Stimulated activated CD4-positive, alpha-beta T cell treated with anti-CD3 and anti-CD28 coated beads, Interleukin-1b, Interleukin-23, amount 100 ng/mL, for 1 hour (primary cell): ENCODE measurements at places on chromosomes 11 and 22.

- no peak for DNase-seq
Measured at GRCh38 chr22:32409977-32410376, 2.1 kb downstream of the RTCB start.

- DNase-seq = no peak
Measured at GRCh38 chr11:91100427-91100826, 877.6 kb upstream of the CHORDC1 start.

GRCh38 chr22:42434748-42435425, 2.7 kb upstream of the NFAM1 start:
- no peak for DNase-seq

DNA sequence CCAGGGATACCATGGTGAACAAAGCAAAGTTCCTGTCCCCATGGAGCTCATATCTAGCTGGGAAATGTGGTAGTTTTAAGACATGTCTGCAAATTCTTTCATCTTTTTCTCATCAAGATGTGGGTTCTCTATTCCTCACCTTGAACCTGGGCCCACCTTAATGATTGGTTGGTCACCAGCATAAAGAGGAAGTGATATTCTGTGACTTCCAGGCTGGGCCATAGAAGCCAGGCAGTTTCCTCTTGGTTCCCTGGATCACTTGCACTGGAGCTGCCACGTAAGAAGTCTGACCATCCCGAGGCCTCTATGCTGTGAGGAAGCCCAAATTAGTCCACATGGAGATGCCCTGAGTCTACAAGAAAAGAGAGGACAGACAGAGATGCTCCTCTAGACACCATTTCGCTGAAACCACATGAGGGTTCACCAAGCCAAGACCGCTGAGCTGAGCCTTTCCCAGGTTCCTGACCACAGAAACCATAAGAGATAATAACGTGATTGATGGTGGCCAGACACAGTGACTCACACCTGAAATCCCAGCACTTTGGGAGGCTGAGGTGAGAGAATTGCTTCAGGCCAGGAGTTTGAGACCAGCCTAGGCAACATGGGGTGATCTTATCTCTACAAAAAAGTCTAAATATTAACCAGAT, 119.5 kb upstream of the ISX start:
- no peak for DNase-seq

GRCh38 chr11:111477898-111478297, 34.3 kb downstream of the BTG4 start:
- DNase-seq = no peak

DNA sequence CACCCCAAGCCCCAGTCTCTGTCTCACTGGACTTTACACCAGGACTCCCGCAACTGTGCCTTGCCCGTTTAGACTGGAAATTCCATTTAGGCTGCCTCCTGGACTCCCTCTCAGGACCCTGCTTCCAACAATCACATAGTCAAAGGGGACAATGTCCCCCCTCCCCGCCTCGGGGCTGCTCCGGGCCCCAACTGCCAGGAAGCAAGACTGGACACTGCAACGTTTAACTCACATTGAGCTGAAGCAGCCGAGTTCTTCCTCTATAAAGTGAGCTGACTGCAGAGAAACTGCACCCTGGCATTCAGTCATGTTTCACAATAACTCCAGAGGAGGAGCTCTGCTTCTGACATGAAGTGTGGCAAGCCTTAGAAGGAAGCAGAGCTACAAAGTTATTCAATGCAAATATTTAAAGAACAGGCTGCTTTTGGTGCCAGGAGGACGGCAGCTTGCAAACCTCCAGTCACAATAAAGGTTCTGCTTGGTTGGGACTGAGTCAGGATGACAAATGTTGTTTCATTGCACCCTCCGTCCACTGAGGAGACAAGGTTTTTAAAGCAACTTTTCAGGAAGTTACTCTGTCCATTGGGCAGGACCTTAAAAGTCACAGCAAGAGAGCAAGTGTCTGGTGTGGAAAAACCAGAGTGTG, 19.9 kb downstream of the PACSIN2 start:
- no peak for DNase-seq

DNA sequence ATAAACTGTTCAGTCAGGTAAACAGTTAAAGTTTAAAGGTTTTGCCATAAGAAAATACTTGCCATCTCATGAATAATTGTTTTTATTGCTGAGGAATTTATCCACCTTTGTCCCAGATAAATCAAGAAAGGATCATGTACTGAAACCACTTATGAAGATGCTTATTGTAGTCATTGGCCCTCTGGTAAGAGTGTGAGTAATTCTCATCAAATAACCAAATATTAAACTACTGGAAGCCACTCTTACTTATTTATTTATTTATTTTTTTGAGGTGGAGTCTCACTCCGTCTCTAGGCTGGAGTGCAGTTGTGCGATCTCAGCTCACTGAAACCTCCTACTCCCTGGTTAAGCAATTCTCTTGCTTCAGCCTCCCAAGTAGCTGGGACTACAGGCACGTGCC, 35.1 kb downstream of the TMEM135 start:
- DNase-seq = no peak

DNA sequence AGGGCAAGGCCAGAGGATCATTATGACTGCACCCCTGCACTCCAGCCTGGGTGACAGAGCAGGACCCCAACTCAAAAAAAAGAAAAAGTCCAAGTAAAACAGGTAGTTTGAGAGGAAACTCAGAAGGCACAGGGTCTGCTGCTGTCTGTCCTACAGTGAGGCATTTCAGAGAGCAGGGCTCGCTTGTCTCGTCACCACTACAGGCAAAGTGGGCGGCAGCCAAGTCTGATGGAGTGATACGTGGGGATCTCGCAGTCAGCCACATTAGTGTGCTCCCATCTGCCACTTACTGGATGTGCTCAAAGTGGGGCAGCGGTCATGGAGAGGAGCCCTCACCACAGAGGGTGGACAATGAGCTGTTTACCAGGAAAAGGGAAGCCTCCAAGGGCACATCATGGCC, 42.1 kb downstream of the PI4KA start:
- no peak for DNase-seq

DNA sequence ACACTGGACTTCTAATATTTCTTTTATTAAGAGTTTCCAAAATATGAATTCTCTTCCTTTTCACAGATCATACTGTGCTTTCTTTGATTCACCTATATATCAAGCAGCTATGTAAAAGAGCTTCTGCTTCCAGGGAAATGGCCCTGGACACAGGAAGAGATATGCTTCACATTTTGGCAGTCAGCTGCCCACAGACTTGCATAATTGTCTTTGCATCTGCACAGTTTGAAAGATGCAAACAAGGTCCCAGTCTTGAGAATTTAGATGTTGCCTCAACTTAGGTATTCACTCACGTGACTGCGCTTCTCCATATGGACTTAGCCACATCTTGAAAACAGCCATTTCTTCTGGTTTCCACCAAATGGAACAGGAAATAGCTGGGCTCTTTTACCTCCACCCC, 92.3 kb upstream of the POU2AF2 start:
- no peak for DNase-seq

- DNase-seq = no peak
Measured at GRCh38 chr11:74844072-74844471, 95.4 kb downstream of the RNF169 start.

- no peak for DNase-seq
Measured at GRCh38 chr22:41023299-41023623, 69.1 kb upstream of the EP300 start.

DNA sequence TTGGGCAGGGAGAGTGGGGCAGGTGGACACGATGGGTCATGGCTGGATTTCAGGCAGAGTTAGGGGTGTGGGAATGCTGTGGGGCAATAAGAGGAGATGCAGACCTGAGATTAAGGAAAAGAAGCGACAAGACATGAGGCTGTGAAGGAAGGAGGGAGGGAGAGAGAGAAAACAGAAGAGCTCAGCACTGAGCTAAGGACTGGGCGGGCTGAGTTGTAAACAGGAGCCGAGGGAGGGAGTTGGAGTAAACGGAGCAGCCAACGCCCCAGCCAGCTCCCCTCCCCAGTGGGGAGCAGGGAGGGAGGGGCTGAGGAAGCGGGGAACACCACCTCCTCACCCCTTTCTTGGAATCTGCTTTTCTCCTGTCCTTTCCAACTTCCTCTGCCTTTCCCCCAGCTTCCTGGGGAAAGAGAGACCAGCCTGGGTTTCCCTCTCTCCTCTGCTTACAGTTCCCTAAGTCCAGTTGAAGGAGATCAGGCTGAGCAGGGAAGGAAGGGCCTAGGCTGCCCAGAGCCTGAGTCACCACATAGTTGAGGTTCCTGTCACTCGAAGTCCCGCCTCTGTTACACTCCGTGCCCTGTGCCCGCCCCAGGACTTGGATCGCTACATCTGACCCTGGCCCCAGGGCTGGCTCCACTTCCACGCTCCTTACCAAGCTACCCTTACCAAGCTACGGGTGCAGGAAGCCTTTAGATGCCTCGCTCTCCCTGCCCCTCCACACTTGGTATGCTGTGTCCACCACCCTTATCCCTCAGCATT, 6.7 kb upstream of the AHNAK start:
- no peak for DNase-seq

DNA sequence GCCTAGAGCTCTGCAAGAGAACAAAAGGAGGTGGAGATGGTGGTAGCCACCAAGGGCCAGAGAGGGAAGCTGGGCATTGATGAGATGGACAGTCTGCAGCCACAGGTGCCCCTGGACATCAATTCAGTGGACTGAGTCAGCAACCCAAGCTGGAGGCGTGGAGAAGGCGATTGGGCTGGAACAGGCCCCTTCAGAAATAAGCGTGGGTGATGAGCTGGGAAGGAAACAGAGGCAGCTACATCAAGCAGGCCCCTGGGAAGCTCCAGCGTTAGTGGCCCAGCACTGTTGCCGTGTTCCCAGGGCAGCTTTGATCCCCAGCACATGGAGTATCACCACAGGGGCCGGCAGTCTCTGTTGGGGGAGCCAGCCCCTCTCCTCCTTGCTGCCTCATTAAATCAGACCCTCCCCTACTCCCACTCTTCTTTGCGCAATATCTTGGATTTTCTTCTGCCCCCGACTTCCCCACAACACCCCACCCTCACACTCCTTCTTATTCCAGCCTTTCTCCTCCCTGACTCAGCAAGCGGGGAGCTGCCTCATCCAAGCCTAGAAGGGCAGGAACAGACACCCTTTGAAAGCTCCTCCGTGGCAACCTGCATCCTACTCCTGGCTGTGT, 31.7 kb upstream of the OAF start:
- no peak for DNase-seq

DNA sequence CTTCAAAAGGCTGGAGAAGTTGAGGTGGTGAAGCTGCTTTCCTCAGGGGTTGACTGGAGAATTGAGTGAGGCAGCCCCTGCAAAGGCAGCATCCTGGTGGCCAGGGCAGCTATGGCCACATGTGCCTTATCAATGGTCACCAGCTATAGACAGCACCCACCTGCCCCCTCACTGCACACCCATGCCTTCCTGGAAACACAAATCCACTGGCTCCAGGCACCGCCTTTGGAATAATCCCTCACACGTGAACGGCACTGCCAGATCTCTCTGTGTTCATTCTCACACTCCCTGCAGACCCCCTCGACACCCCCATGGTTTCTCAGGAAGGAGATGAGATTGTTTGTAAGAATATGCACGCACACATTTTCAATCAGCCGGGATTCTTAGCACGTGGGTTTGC, 1297.8 kb downstream of the TBC1D22A start:
- no peak for DNase-seq

DNA sequence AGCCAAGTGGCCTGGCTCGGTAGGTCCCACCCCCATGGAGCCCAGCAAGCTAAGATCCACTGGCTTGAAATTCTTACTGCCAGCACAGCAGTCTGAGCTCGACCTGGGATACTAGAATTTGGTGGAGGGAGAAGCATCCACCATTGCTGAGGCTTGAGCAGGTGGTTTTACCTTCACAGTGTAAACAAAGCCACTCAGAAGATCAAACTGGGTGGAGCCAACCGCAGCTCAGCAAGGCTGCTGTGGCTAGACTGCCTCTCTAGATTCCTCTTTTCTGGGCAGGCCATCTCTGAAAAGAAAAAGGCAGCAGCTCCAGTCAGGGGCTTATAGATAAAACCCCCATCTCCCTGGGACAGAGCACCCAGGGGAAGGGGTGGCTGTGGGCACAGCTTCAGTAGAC, 22.3 kb upstream of the OR5B21 start:
- DNase-seq = no peak

- DNase-seq = no peak
Measured at GRCh38 chr11:26076233-26076990, 255.5 kb upstream of the ANO3 start.

- DNase-seq = no peak
Measured at GRCh38 chr11:134634897-134635831, 223.1 kb upstream of the B3GAT1 start.

DNA sequence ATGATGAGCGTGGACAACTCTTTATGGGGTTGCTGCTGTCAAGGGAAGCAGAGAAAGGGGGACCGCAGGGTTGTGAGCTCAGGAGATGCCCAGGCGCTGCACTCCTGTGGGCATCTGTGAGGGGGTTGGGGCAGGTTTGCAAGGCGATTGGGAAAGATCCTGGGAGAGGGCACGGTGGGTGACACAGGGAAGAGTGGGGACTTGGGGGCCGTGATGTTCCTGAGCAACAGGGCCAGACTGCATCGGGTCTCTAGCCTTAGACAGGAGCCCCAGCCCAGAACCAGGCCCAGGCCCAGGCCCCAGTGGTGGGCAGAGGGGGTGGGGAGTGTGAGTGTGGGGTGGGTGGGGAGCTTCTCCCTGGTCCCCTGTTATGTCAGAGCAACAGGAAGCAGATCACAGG, 38.3 kb downstream of the CSF2RB start:
- no peak for DNase-seq

DNA sequence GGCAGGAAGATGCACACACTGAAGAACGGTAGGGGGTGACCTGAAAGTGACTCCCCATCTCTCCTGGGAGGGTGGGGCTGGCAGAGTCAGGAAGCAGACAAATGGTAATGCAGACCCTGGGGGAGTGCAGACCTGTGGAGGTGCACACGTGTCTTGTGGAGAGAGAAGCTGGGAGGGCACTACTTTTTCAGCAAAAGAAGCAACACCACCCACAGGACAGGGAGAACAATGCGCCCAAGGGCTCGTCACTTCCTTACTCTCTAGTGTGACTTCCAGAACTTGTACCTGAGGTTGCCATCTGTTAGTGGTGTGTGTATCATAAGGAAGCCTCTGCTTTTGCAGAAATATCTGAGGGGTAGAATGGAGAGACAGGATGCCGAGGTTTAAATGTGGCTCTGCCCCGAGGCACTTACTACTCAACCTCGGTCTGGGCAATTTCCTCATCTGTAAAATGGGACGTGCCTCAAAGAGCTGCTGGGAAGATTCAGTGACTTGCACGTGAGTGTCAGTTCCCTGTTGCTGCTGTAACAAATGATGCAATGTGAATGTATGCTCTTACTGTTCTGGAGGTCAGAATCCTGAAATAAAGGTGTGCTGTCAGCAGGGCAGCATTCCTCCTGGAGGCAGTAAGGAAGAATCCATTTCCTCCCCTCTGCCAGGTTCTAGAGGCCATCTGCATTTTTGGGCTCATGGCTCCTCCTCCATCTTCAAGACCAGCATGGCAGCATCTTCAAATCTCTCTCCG, 323.4 kb downstream of the SHANK2 start:
- no peak for DNase-seq

DNA sequence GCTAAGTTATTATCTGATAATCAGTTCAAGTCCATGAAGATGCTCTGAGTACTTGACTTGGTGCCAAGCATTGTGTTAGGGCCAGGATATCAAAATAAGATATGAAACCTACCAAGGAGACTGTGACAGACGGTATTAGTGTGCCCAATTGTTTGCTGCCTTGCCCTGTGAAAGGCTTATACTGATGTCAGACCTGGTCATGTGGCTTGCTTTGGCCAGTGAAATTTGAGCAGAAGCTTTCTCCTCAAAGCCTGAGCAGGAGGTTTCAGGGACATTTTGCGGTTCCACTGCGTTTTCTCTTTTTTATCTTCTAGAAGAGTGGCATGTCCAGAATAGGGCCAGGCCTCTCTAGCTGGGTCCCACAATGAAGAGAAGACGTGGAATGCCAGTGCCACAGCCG, 15.8 kb upstream of the PKNOX2 start:
- DNase-seq = no peak

- DNase-seq = no peak
Measured at GRCh38 chr11:83600661-83601060, 314.5 kb upstream of the CCDC90B start.
